Osteocyte (in vitro differentiated cells): ENCODE measurements at places on chromosomes 6 and 20. TPM values are rescaled to one million over a fixed set of nuclear protein-coding genes. Genes with fewer than 3 reads are reported as not detected.

GRCh38 chr20:17036541-17036940 is 190.3 kb upstream of the PCSK2 start:
- H3K27me3 ChIP-seq, result no peaks in the 10 kb centered on the region
- no peaks in the 10 kb centered on the region for H3K4me1 ChIP-seq
- H3K27ac ChIP-seq, result no peak overlapping the region
- DNase-seq, result no peak
- no peak overlapping the region for H3K4me3 ChIP-seq

DNA sequence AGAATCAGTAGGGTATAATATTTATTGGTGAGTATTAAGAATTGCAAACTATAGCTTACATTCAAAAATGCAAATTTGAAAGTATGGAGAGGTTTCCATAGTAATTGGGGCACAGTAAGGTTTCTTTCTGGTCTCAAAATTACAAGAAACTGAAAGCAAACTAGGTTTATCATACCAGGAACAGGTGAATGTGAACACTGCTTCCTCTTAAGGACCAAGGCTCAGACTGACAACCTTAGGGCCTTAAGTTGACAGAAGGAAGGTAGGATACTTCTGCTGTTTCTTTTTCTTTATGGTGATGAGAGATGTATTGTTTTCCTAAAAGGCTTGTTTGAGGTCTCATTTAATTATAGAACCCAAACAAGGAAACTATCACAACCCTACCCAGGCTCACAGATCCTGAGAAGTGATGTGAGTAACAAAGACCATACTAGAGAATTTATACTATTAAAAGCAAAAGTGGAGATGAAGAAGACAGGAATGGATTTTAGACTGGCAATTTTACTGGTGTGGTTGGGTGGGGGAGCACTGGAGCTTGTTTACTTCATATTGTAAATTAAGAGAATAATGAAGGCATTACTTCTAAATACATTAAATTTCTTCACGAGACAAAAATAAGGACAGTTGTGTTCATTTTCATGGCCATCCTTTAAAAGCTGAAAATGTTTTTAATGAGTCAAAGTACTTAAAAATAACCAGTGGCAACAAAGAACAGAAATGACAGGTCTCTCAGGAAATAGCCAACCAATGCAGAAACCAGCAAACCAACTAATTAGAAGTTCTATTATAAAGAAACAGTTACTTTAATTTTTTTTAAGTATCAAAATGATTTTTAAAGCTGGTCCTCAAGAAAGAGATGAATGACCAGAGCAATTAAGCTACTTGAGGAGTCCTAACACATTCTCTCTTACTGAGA is 21.3 kb downstream of the STAU1 start:
- H3K36me3 ChIP-seq, result peaks cover 8% of the 10 kb centered on the region
- H3K4me3 ChIP-seq, result no peak overlapping the region
- no peaks in the 10 kb centered on the region for H3K27me3 ChIP-seq
- H3K27ac ChIP-seq, result no peak overlapping the region

- no peaks in the 10 kb centered on the region for H3K36me3 ChIP-seq
- DNase-seq, result no peak
- peaks cover 17% of the 10 kb centered on the region for H3K27me3 ChIP-seq
- no peak overlapping the region for H3K27ac ChIP-seq
- H3K4me1 ChIP-seq, result peaks cover 8% of the 10 kb centered on the region
These were observed 179.1 kb upstream of the EYA4 start for GRCh38 chr6:133062077-133062476.

- DNase-seq, result no peak
- H3K4me3 ChIP-seq, result no peak overlapping the region
These were observed 37.7 kb downstream of the DSE start for GRCh38 chr6:116408491-116408890.

- peak overlapping the region; percentile 99 for H3K27ac ChIP-seq
- H3K4me3 ChIP-seq, result peak overlapping the region; percentile 68
- DNase-seq, result peak; percentile 93
- H3K36me3 ChIP-seq, result no peaks in the 10 kb centered on the region
These were observed 6.7 kb upstream of the DDR1 start for GRCh38 chr6:30877419-30878262.

- no peaks in the 10 kb centered on the region for H3K4me1 ChIP-seq
- DNase-seq, result peak; percentile 77
- H3K36me3 ChIP-seq, result no peaks in the 10 kb centered on the region
- no peak overlapping the region for H3K4me3 ChIP-seq
- no peak overlapping the region for H3K27ac ChIP-seq
These were observed 185.4 kb upstream of the SLC24A3 start for GRCh38 chr20:19026901-19027644.

GRCh38 chr6:25042536-25042935 is 106.8 kb upstream of the RIPOR2 start:
- H3K4me1 ChIP-seq, result peaks cover 8% of the 10 kb centered on the region
- no peak overlapping the region for H3K27ac ChIP-seq
- H3K36me3 ChIP-seq, result no peaks in the 10 kb centered on the region
- no peaks in the 10 kb centered on the region for H3K27me3 ChIP-seq

The CST2 gene
- total RNA-seq, result not detected in 2 replicates

The OPN5 gene
- total RNA-seq, result not detected in 2 replicates

The PTGIS gene
- 67.6 and 72.1 TPM in 2 replicates for total RNA-seq

The KCNQ2 gene
- not detected in 2 replicates for total RNA-seq
